ENCODE measurements at places on chromosomes 7 and 10.

GRCh38 chr10:95253007-95253406, 37.8 kb downstream of the PDLIM1 start:
- DNase-seq, result no peak

DNA sequence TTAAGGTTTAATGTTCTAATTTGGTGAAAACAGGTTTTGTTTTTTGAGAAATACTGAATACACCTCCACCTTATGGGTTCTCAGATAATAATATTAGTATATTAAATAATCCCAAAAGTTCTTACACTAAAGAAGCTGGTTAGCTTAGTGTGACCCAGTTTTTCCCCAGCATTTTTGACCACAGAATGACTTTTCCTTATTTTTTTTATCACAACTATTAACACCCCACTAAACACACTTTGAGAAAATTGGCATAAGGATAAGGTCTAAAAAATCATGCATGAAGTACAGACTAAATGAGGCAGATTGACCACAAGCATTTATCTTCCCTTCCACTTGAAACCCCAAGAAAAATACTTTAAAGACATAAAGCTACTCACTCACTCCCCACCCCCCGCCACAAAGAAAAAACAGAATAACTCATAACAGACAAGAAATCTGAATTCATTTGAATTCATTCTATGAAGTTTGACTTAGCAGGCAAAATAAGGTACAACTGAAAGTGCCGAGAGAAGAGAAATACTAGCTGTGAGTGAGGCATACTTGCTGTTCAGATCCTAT, 49.7 kb upstream of the WNT16 start:
- DNase-seq, result peak; percentile 15

- DNase-seq, result no peak
These were observed 155.0 kb downstream of the RNF133 start for GRCh38 chr7:122543891-122544290.

GRCh38 chr10:101183458-101184183, 45.6 kb downstream of the LBX1 start:
- DNase-seq, result no peak
